ENCODE measurements at places on chromosomes 6 and 20.

DNA sequence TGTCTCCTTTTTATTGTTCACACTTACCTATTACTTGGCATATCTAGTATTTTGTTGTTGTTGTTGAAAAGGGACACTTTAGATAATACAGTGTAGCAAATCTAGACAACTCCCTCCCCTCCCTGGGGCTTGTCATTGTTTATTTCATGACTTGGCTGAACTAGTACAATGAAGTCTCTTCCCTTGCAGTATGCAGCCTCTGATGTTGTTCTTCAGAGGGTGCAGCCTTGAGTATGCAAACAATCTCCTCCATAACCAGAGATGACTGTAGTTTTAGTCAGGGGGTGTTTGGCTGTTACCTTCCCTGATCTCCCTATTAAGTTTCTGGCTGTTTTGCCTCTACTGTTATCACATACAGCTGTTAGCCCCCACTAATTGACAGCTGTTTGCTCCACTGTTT, 315.4 kb upstream of the RUNX2 start:
- no peak for DNase-seq

DNA sequence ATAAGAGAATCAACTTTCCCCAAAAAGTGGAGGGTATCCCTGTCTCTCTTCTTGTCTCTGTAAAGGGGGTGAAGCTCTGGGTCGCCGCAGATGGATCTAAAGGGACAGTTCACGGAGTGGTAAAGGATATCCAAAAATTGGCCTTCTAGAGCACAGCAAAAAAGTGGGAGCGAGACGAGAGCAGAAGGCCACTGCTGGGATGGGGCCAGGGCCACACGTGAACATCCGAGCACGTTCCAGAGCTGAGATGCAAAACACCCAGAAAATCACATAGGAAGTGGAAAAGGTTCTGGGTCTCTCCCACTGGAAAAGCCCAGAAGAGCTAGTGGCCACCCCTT, 837 bp downstream of the TRAM2 start:
- no peak for DNase-seq

- DNase-seq = no peak
Measured at GRCh38 chr6:67971812-67972211, 663.3 kb upstream of the ADGRB3 start.

DNA sequence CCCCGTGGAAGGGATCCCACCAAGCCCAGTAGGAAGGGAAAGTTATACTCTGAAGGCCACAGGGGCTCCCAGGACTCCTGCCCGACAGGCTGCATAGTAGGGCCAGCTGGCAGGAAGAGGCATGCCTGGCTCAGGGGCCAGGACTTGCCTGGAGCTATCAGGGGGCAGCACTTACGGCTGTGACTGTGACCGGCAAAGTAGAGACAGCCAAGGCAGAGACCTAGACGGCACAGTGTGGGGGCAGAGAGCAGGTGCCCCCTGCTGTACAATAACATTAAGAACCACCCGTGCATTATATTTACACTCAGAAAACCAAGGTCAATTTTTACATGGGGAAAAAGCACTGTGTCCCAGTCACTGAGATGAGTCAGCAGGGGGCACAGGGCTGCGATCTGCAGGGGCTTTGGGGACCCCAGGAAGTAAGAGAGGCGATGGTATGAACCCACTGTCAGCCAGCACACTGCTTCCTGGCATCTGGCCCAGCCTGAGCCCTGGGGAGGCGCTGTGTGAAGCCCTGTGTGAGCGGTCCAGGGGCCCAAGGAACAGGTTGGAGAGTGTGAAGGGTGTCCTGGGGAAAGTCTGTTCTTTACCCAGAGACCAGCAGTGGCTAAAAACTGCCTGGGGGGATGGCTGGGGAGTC, 9.9 kb downstream of the CCDC167 start:
- DNase-seq = no peak

- no peak for DNase-seq
Measured at GRCh38 chr20:57301026-57301425, 28.6 kb upstream of the SPO11 start.

DNA sequence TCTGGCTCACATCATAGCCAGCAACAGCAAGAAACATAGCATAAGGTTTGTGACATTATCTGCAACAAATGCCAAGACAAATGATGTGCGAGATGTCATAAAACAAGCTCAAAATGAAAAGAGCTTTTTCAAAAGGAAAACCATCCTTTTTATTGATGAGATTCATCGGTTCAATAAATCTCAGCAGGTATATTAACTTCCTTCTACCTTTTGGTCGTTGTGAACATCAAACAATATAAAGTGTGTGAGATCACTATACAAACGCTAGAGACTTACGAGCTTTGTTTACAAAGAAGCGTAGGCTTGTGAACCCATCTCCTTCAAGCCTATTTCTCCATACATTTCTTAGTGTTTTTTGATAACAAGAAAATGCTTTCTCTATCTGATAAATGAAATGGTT, 3.5 kb downstream of the WRNIP1 start:
- DNase-seq = no peak

DNA sequence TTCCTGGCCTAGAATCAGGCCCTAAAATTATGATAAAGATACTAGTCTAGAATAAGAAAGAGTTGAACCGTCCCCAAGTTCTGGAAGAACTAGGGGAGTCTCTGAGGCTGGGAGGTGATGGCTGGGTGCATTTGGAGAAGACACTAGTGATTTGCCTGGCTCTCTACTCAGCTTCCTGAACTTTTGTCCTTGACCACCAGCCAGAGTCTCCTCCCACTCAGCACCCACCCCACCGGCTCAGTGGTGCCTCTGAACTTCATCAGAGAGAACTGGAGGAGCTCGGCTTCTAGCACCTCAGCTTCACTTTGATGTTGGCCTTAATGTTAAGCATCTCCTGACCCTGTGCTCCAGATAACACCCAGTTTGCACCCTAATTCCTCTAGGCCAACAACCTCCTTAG, 73.0 kb downstream of the PERP start:
- no peak for DNase-seq

DNA sequence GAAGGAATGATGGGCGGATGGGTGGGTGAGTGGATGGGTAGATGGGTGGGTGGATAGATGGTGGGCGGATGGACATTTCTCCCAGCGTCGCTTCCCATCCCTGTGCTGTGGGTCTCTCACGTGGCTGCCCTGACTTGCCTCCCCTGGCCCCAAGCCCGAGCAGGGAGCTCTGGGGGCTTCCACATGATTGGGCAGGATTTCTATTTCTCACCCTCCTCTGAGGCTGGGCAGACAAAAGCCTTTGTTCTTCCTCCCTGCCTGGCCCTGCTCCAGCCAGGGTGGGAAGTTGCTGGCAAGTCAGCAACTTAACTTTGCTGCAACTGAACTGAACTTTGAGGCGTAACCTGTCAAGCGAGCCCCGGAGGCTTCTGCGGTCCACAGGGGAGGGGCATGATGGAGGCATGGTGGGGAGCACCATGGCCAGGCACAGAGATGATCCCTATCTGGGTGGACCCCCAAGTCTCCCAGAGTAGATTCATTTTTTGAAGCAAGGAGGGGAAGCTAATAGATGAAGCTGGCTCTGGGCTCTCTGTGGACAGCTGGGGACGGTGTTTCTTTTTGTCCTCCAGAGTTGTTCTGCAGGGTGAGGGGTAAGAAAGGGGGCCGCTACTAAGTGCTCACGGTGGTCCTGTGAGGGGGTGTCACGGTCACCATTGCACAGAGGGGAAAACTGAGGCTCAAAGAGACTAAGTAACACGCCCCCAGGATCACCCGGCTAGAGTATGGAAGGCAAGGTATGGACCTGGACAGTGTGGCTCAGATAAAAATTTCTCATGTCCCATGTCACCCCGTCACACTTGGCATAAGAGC, 140.1 kb downstream of the CEBPB start:
- no peak for DNase-seq

GRCh38 chr6:97055743-97056142, 131.2 kb downstream of the KLHL32 start:
- DNase-seq = no peak

DNA sequence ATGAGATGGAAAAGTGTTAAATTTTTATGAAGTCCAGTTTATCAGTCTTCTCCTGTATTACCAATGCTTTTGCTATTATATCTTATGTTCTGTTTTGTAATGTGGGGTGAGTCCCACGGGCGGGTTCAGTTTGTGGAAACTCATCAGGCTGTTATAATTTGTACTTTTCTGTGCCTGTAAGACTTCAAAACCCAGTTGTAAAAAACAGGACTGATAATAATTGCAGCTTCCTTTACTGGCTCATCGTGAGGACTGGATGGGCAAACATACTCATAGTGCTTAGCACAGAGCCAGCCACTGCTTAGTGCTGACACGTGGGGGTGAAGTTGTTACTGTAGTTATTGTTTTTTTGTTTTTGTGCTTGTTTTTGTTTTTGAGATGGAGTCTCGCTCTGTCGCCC, 45.6 kb downstream of the TGM2 start:
- no peak for DNase-seq

- no peak for DNase-seq
Measured at GRCh38 chr6:89708316-89708715, 69.8 kb upstream of the LYRM2 start.

DNA sequence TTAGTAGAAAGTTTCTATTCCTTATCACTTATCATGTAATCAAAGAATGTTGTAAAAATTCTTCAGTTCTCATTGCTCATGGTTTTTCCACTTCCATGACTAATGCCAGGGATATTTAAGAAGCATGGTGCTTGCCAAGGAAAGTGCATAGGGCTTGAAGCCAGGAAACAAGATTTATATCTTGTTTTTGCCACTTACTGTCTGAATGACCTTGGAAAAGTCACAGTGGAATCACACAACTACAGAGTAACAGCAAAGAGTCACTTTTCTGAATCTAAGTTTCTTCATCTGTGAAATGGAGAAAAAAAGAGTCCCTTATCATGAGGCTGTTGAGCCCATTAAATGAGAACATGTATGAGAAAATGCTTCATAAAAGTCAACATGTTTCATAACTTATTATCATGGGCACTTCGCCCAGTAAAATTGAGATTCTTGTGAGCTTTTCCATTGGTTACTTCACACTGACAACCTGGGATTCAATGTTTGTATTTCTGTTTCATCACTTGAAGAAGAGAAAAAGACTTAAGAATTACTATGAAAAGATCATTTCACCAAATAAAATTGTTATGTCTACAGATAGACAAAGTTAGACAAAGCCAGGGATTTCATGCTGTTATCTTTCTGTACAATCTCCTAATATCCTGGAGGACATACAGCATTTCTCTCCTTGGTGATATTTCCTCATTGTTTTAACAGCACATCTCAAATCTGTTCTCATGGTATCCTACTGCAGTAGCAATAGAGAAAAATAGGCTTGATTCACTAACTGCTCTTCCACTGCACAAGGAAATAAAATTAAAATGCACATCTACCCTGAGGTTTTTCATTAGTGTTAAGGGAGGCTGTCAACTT, 7.6 kb upstream of the BMP5 start:
- DNase-seq = no peak

DNA sequence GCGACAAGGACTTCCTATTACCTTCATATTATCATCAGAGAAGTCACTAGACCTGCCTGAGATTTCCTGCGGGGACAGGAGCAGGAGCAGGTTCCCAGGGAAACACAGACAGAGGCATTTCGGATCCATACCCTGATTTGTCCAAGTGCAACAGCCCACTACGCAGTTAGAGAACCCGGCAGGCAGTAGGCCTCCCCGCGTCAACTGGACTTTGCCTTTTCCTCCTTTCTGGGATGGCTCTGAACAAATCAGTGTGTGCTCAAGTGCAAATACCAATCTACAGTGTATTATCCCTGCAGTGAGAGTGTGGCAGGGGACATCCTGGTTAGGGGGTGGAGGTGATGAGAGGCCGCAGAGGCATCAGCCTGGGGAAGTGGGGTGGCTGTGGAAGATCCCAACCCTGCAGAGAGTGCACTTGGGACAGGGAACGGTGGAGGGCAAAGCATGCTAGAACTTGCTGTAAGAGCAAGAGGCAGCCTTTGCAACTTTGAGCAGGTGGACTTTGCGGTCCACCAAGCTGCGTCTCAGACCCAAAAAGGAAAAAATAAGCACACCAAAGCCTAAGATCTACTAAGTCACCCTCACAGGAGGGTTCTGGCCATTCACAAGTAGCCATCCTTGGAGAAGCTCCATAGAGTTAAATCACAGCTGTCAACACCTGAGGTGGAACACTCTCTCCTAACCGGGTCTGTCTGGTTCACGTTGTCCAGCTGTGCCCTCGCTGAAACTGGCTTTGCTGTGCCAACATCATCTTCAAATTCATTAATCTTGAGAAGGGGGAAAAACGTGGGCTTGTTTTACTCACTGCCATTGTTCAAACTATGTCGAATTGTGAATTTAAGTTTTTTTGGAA, 159.1 kb downstream of the ZDHHC14 start:
- no peak for DNase-seq

DNA sequence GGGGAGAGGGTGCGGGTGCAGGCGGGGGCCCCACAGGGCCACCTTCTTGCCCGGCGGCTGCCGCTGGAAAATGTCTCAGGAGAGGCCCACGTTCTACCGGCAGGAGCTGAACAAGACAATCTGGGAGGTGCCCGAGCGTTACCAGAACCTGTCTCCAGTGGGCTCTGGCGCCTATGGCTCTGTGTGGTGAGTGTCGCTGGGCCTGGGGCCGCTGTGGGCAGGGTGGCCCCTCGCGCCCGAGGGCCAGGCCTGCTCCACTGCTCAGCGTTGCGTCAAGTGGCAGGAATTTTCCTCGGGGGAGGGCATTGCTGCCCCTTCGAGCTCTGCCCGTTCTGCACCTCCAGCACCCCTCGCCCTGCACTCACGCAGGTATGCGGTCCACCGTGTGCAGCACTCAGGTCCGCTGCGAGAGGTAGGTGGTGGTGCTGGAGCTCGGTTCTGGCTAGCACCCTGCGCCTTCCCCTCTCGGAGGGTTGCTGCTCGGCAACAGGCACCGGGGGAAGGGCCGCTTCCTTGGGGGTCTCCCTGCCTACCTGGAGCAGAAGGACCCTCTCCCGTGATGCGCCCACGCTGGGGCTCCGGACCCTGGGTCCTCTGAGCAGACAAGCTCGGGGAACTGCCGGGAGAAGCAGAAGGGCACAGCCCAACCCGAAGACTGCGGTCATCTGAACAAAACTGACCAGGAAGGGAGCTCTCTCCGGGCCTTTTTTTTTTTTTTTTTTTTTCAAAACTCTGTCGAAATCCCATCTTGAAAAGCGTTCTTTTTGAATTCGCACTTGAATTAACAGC, 674 bp downstream of the MAPK14 start:
- DNase-seq = peak; percentile 14
